T1000 (cell line): ENCODE measurements at places on chromosomes 7 and 10.
A peak's percentile ranks its signal among the peaks of the same experiment; 100 is the strongest.

- DNase-seq: no peak
Observed at GRCh38 chr7:64893401-64893800, 9.7 kb upstream of the ZNF273 start.

DNA sequence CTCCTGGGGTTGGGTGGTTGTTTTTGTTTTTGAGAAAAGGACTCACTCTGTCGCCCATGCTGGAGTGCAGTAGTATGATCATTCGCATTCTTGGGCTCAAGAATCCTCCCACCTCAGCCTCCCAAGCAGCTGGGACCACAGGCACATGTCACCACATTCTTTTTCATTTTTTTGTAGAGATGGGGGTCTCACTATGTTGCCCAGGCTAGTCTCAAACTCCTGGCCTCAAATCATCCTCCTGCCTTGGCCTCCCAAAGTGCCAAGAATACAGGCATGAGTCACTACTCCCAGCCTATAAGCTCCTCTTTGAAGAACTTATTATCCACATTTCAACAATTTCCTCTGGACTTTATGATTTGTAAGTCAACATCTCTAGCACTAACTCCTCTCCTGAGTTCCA lies 102.7 kb downstream of the KMT2C start:
- DNase-seq: no peak

GRCh38 chr7:121531175-121532070 lies 135.3 kb upstream of the FAM3C start:
- no peak for DNase-seq

GRCh38 chr10:77641344-77641743 lies 3.7 kb upstream of the KCNMA1 start:
- no peak for DNase-seq

DNA sequence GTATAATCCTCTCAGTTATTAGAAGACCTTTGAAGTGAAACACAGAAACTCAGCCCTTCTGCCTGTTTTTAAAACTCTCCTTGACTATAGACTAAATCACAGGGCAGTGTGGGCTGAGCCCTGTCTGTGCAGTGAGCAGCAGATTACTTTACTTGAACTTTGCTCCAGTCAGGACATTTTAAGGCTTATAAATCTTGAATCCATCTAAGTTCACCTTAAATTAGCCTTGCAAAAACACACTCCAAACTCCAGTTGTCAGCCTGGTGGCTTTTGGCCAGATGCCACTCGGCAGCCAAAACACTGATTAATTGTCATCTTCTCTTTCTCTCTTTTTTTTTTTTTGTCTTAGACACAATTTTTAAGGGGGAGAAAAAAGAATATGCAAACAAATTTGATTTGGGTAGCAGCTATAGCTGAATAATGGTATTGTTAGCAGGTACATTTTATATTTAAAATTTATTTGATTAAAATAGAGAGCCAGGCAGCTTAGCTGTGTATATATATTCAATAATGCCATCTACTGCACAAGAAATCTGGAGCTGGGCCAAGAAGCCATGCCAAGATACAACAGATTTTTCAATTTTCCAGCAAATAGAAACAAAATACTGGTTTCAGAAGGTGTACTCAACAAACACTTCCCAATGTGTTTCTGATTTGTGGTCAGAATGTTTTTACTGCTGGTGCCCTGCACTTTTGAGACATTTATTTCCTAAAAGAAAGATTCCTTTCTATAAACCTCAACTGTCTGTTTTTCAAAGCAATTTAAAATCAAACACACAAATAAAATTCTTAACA lies 247.7 kb downstream of the TFEC start:
- DNase-seq: no peak

- peak; percentile 84 for DNase-seq
Observed at GRCh38 chr10:113073549-113074189, 123.6 kb downstream of the TCF7L2 start.
